Stimulated activated CD4-positive, alpha-beta T cell treated with anti-CD3 and anti-CD28 coated beads, TNF-alpha, amount 100 ng/mL, for 1 hour (primary cell): ENCODE measurements at places on chromosomes 5 and 9.

DNA sequence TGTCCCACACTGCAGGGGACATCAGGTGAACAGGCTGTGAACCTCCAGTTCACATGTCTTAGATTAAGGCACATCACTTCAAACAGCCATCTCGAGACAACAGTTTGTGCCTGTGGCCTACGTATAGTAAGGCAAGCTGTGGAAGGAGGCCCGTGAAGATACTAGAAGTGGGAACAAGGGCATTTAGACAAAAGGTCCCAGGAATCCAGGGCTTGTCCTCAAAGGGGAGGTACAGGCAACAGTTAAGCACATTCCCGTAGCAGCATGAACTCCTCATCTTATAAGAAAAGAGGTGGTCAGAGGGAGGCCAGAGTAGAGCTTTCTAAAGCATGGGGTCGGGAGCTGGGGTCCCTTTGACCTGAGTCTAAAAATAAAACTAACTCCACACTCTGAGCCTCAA is 122.5 kb upstream of the TRPM3 start:
- DNase-seq = no peak

- no peak for DNase-seq
These were observed 99.6 kb upstream of the RAPGEF1 start for GRCh38 chr9:131839281-131840084.

DNA sequence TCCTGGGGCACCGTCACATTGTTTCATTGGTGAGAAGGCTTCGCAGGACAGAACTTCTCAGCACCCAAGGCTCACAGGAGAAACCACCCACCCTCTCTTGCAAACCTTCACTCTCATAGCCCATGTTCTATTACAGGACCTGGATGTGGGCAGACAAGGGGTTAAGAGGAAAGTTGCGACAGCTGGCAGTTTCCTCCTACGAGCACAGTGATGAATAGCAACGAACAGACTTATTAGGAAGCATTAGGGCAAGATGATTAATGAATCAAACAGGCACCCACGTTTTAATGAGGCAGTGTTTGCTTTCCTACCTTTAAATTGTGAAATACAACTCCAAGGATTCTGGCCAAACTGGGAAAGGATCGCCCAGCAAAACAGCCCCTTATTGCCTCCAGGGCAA is 339.3 kb downstream of the DRD1 start:
- DNase-seq = no peak

GRCh38 chr9:126516936-126517832 is 96.5 kb upstream of the LMX1B start:
- DNase-seq = no peak

DNA sequence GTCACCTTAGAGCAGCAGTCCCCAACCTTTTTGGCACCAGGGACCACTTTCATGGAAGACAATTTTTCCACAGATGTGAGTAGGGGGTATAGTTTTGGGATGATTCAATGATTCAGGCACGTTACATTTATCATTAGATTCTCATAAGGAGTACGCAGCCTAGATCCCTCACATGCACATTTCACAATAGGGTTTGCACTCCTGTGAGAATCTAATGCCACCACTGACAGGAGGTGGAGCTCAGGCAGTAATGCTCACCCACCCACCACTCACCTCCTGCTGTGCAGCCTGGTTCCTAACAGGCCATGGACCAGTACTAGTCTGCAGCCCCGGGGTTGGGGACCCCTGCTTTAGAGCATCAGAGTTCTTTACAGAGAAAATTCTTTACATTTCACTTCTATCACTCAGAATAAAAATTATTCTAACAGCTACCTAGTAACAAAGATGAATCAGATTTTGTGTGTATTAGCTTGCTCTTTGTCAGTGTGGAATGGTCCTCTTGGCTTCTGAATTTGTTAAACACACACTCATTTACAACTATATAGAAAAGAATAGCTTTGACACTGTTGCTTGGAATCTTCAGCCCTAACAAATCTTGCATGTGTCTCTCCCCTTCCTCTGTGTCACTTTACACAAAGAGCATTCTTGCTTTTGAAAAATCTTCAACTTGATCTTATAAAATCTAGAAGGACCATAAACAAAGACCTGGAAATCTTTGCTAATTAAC is 438.6 kb downstream of the BNC2 start:
- DNase-seq = no peak

DNA sequence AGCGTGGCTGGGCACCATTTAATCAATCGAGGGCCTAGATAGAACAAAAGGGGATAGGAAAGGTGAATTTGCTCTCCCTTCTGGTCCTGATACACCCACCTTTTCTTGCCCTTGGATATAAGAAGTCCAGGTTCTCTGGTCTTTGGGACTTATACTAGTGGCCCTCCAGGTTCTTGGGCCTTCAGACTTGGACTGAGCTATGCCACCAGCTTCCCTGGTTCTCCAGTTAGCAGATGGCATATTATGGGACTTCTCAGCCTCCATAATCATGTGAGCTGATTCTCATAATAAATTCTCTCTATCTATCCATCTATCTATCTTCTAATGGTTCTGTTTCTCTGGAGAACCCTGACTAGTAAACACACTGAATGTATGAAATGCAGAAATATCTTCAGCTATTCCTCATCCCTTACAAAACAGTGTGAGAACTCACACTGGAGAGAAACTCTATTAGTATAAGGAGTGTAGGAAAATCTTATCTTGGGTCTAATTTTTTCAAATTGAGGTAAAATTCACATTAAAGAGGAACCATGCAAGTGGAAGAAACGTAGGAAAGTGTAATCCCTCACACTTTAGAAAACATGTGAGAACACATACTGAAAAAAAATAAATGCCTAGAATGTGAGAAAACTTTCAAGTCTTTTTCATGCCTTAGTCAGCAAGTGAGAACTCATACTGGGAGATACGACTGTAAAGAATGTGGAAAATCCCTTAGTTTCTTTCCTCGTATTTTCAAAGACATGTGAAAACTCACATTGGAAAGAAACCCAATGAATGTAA is 15.5 kb downstream of the PCDHB15 start:
- DNase-seq = no peak

GRCh38 chr5:169971780-169972179 is 8.5 kb downstream of the INSYN2B start:
- DNase-seq = no peak
